GM03348 (cell line): ENCODE measurements at places on chromosomes 16 and 17.

DNA sequence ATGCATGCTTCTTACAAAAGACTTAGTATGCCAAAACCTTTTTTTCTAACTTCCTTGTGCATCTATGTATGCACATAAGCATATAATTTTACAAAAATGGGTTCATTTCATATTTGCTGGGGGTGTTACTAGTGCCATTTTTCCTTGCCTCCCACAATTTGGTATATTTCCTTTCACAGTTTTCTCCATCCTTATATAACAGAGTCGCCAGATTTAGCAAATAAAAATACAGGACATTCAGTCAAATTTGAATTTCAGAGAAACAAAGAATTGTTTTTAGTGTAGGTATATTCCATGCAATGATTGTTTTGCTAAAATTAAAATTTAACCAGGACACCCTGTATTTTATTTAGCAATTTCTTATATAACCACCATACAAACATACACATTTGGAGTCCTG lies 4.0 kb upstream of the FBXO39 start:
- DNase-seq: no peak

GRCh38 chr16:89565506-89566372 lies 5.3 kb downstream of the RPL13 start:
- DNase-seq: peak; percentile 72

DNA sequence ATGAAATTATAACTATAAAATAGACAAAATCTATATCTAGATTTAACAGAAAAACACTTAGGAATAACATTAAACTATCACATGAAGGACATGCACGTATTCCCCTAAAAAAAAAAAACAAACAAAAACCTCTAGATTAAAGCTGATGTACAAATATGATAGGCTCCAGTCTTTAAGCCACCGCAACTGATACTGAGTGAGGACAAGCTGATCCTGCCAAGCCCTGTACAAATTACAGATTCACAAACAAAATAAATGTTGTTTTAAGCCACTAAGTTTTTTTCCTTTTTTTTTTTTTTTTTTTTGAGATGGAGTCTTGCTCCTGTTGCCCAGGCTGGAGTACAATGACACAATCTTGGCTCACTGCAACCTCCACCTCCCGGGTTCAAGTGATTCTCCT lies 35.3 kb downstream of the SMURF2 start:
- no peak for DNase-seq

GRCh38 chr17:36183001-36183971 lies 6.8 kb upstream of the TBC1D3B start:
- DNase-seq: peak; percentile 74

- no peak for DNase-seq
Observed at GRCh38 chr17:45575126-45575885, 84.8 kb upstream of the PLEKHM1 start.

GRCh38 chr16:53220585-53220984 lies 165.8 kb downstream of the CHD9 start:
- peak; percentile 24 for DNase-seq

DNA sequence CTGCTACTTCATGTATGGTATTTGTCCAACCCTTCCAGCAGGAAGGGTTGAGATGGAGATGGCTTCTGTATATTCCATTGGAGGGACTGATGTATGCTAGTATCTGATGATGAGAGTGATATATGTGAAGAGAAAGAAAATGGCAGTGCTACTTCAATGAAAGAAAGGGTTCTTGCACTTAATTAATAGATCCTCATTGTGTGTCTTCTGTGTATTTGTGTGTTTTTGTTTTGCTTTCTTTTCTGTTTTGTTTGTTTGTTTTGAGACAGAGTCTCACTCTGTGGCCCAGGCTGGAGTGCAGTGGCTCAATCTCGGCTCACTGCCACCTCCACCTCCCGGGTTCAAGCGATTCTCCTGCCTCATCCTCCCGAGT lies 61.2 kb upstream of the CRYM start:
- DNase-seq: no peak

- DNase-seq: no peak
Observed at GRCh38 chr17:58277107-58277801, 3.5 kb downstream of the MPO start.

GRCh38 chr17:17868641-17869522 lies 32.1 kb upstream of the SREBF1 start:
- DNase-seq: no peak

GRCh38 chr17:65173284-65173793 lies 36.2 kb downstream of the RGS9 start:
- DNase-seq: no peak

DNA sequence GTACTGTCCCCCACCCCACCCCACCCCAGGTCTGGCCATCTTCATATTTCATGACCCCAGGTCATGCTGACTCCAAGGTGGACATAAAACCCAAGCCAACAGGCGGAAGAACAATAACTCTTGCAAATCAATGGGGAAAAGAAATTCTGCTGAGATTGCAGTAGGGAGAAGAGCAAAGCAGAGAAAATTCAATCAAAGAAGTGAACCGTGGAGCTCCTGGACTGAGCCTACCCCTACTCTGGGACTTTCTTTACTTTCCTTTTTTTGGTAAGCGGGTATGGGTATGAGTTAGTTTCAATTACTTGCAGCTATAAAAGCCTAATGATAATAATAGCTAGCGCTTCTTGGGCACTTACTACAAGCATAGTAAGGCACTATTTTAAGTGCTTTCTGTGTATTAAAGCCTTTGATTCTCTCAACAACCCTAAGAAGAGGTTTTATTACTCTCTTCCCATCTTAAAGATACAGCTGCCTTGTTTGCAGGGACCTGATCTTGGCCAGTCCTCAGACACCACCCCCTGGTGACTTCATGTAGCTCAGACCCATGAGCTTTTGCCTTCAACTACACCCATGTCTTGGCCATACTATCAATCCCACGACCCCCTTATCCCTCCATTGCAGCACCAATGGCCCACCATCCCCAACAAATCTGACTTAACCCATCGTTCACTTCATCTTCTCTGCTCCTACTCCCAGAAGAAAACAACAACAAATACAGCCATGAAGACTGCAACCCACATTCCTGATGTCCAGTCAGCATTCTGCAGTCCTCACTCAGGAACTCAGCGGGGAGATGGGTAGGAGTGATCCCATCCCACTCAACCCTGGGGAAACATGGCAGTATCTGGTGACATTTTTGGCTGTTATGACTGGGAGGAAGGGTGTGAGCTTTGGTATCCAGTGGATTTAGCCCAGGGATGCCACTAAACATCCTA lies 4.4 kb downstream of the GGA2 start:
- no peak for DNase-seq

- no peak for DNase-seq
Observed at GRCh38 chr17:55411463-55411855, 10.2 kb downstream of the MMD start.

DNA sequence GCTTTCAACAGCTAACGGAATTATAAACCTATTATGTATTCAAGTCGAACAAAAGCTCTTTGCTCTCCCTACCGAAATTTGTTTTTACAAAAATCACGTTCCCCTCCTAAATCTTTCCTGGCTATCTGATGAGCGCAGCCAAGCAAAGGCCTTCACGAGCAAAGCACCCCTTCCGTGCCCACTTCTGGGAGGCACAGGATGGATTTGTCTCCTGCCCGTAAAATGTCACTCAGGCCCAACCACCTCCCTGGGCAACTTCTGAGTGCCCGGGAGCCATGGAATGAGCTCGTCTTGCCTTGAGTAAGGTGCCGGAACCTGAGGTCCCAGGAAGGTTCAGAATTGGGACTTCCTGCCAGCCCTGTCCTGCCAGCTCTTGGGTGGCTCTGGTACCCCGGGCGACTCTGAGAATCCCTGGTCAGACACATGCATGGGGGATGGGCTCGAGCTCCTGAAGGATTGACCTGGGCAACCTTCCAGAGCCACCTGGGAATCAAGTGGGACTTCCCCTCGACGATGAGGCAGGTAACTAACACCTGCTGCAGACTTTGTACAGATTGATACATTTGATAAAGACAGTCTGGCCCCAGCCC lies 19.8 kb downstream of the SLC7A5 start:
- DNase-seq: no peak

- DNase-seq: no peak
Observed at GRCh38 chr17:67659028-67659427, 58.7 kb upstream of the NOL11 start.

DNA sequence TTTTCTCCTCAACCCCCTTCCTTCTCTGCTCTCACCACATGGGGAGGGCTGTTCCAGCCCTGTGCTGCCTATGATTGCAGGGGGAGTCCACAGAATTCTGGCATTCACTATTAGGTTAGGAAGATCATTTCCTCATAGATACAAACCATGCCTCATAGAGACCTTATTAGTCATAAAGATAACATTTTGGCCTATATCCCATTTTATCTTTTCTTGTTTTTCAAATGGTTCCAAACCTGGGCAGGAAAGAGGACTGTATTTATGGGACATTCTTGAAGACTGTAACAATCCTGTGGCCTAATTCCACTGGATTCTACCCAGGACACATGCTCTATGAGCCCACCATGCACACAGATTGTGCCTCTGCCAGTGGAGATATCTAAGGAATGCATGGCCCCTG lies 51.7 kb downstream of the ASIC2 start:
- no peak for DNase-seq

GRCh38 chr16:66578651-66579531 lies at the start of gene CMTM2:
Gene CMTM2, plus strand, starts transcription at chr16:66579463. Its CDS starts 145 bp downstream, at chr16:66579608.
- peak; percentile 22 for DNase-seq

GRCh38 chr17:56136301-56136700 lies 17.0 kb upstream of the ANKFN1 start:
- DNase-seq: peak; percentile 11

DNA sequence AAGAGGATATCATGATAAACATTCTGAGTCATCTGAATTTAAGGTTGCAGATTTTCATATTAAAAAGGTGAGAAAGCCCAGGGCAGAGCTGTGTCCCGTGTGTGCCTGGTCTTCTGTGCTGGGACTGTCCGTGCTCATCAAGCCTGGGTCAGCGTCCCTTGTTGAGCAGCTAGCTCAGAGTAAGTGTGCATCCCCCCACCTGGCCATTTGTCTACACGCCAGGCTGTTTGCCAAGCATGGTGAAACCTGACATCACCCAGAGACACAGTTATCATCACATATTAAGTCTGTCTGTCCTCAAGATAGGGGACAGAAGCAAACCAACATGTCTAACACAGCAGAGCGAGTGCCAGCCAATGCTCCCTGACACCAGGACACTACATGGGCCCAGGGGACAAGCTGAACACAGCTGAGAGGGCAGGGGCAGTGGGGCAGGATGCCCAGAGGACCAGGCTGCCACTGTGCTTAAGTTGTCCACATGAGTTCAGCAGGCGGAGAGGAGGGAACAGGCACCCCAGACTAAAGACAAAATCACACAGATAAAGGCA lies 57.9 kb upstream of the CNEP1R1 start:
- DNase-seq: no peak

GRCh38 chr16:82864332-82865040 lies 237.7 kb downstream of the CDH13 start:
- no peak for DNase-seq

GRCh38 chr17:57615836-57616757 lies 129.0 kb downstream of the CCDC182 start:
- no peak for DNase-seq

GRCh38 chr16:25371342-25371741 lies 113.7 kb upstream of the ZKSCAN2 start:
- no peak for DNase-seq

DNA sequence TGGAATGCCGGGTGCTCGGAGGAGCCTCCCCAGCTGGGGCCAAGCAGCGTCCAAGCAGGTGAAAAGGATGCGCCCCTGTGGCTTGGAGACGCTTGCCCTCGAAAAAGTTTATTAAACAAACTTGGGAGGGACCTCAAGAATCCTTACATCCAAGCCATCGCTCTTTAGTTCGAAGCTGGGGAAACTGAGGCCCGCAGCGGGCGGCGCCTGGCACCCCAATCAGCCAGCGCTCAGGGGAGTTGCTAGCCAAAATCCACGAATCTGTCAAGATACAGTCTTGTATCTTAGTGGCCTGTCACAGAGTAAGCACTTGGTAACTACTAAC lies 553 bp upstream of the B9D1 start:
- no peak for DNase-seq

GRCh38 chr16:37511-37910 lies 15.9 kb downstream of the POLR3K start:
- DNase-seq: no peak

DNA sequence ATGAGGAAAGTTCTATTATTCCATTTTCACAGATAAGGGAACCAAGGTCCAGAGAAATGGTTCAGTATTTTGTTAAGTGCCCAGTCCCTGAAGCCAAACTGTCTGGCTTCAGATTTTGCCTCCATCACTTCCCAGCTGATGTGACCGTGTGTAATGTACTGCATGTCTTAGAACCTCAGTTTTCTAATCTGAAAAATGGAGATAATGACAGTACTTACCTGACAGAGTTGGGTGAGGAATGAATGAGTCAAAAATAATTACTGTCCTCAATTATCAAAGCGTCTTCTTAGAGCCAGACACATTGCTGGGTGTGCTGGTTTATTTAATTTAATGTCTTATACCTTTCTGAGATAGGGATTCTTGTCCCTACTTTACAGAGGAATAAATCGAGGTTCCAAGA lies 6.7 kb downstream of the ZNF668 start:
- no peak for DNase-seq

DNA sequence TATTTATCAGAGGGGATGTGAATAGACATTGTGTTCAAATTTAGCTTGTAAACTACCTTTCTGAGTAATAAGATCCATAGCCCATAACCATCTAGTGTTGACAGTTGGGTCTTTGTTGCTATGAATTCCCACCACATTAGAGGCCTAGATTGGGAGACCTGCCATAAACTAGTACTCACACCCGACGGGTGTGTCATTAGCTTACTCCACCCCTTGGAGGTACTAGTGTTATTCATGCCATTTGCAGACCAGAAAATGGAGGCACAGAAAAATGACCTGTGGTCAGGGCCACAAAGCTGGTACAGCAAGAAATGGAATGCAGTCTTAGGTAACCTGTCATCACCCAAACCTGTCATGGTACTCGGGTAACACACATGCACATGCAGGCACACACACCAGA lies 41.3 kb upstream of the BCAR1 start:
- no peak for DNase-seq

DNA sequence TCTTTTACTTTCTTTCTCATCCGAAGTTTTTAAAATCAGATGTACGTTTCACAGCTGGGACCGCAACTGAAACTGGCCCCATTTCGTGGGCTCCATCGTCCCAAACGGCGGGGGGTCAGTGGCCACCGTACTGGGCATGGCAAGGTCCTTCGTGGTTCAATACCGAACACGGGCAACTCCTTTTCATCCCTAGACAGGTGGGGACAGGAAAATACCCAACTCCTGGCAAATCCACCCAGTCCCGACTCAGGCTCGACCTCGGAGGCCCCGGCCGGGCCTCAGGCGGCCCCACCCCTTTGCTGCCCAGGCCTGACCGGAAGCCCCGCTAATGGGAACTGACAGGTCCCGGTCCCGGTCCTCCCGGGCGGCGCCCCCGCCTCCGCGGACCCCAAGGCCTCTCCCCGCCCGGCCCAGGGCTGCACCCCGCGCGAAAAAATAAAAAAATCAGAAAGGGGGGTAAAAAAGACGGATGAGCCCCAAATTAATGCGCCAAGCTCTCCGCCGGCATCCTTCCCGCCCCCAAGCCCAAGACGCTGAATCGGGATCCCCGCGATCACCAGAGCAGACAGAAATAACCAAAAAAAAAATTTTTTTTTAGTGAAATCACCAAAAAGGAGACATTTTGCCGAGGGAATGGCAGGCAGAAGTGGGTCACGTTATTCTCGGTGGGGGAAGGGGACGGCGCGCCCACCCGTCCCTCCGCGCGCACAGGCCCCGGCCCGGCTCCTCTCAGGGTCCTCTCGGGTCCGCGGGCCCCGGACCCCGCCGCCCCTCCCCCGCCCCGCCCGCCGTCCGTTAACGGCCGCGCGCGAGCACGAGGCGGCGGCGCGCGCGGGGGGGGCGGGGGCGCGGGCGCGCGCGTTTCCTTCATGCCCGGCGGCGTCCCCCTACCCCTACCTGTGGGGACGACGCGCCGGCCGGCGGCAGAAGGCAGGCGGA lies 562 bp downstream of the ZC3H7A start:
- peak; percentile 88 for DNase-seq

GRCh38 chr17:876272-876671 lies 94.1 kb downstream of the MRM3 start:
- no peak for DNase-seq
